ENCODE measurements at places on chromosomes 3 and 15.

GRCh38 chr15:76299786-76300185 is 11.5 kb downstream of the ETFA start:
- DNase-seq = no peak

DNA sequence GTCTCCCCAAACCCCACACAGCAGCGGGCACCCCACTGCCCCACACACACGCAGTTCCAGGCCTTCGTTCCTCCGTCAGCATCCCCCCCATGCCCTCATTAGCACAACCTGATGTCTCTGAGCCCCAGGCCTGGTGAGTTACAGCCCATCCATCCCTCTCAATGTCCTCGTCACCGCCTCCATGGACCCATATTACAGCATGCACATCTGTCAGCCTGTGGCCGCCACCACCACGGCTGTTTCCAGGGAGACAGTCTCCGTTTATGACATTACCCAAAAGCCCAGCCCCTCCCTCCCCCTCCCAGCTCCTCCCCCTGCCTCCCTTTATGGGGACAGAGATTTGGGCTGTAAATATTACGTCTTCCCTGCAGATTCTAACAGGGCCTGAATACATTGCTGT is 143.1 kb upstream of the LINGO1 start:
- no peak for DNase-seq

DNA sequence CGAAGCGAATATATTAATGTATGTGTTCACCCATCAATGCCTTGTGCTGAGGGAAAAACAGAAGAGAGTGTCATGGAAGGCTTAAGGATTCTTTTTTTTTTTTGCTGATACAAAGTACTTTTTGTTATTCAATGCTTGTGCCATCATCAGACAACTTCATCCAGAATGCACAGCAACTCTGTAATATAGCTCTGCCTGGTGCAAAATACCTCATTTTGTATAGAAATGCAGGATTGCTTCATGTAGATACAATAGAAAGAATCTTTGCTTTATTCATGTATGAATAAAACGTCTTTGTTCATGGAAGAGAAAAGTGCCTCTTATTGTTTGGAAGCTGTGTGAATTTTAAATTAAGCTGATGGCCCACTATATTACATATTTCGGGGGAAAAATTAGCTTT is 62.9 kb downstream of the SH3GL3 start:
- no peak for DNase-seq

GRCh38 chr3:197137751-197138150 is 108.1 kb upstream of the MELTF start:
- no peak for DNase-seq

- no peak for DNase-seq
Observed at GRCh38 chr3:163185721-163186350, 1689.2 kb downstream of the OTOL1 start.

GRCh38 chr3:47001731-47002170 is 22.3 kb downstream of the NBEAL2 start:
- DNase-seq = no peak

GRCh38 chr3:127426444-127427153 is 138.8 kb upstream of the PRR20G start:
- DNase-seq = no peak

GRCh38 chr3:47890126-47890827 is 87.3 kb downstream of the DHX30 start:
- DNase-seq = no peak

DNA sequence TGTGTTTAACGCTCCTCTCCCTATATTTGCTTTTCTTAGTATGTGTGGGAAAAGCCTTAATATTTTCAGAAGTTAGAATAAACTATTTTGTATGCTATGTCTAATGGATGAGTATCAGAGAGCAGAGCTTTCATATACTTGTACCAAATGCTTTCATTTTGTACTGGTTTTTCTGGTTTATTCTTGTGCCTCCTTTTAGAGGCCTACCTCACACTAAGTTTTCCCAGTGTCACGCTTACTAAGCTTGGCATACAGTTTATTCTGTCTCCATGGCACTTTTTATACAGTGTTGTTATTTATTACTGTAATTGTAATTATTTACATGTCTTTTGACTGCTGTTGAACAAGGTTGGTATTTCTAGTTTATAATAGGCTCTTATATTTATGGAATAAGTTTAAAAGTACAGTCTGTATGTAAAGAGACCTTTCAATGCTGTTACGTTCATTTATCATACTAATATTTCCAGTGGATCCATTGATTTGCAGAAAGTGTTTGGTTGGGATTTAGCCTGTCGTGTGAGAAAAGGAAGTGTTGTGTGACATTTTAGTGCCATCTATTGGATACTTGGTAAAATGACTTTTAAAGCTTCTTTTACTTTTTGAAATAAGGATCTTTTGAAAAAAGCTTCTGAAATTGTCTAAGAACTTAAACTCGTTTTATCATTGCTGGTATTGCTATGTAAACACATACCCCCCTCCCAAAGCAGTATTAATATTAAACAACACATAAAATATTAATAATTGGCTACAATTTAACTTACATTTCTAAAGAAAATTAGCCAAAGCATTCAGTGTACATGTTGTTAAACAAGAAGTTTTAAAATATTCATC is 5.2 kb upstream of the EBLN2 start:
- no peak for DNase-seq

DNA sequence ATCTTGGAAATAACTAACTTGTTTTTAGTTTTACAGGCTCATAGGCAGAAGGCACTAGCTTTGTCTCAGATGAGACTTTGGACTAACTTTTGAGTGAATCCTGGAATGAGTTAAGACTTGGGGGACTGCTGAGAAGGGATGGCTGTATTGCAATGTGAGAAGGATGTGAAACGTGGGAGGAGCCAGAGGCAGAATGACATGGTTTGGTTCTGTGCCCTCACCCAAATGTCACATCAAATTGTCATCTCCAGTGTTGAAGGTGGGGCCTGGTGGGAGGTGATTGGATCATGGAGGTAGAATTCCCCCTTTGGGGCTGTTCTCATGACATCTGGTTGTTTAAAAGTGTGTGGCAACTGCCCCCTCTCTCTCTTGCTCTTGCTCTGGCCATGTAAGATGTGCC is 28.8 kb upstream of the CCDC50 start:
- DNase-seq = no peak

- DNase-seq = no peak
Observed at GRCh38 chr3:178392511-178392926, 143.7 kb upstream of the KCNMB2 start.

DNA sequence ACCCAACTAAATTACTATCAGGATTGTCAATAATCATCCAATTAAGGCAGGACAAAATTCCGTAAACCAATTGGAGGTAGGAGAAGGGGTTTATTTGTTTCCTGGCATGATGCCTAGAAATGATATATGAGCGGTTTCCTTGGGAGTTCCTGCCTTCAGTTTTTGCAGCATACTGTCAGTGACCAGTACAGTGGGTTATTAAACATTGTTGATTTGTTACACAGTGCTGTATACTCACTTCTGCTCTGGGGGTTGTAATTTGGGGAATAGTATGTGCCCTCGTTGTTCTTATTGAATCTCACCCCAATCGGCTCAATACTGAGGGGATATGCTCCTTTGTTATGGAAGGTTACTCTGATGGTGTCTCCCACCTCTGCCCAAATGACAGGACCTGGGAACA is 22.2 kb downstream of the CP start:
- DNase-seq = no peak

GRCh38 chr15:57485869-57486268 is 105.8 kb upstream of the MYZAP start:
- no peak for DNase-seq

- DNase-seq = no peak
Observed at GRCh38 chr3:95506174-95506573, 1308.2 kb upstream of the EPHA6 start.

- no peak for DNase-seq
Observed at GRCh38 chr3:187264911-187265310, 26.6 kb downstream of the MASP1 start.

DNA sequence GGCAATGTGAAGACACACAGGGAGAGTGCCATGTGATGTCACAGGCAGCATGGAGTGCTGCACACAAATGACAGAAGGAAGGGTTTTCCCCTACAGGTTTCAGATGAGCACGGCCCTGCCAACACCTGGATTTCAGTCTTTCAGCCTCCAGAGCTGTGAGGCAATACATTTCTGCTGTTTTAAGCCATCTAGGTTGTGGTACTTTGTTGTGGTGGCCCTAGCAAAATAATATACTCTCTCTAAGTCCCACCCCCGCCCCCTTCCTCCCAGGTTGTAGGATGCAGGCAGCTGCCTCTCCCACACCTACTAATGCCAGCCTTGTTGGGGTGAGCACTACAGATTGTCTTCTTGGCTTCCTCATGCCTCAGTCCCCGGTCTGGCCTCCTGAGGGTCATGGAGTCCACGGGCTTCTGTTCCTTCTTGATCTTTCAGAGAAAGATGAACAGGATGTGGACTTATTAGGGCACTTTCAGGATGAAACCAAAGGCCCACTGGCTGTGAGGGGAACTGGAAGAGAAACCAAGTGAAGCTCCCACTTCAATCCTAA is 180.0 kb downstream of the CD47 start:
- DNase-seq = no peak

DNA sequence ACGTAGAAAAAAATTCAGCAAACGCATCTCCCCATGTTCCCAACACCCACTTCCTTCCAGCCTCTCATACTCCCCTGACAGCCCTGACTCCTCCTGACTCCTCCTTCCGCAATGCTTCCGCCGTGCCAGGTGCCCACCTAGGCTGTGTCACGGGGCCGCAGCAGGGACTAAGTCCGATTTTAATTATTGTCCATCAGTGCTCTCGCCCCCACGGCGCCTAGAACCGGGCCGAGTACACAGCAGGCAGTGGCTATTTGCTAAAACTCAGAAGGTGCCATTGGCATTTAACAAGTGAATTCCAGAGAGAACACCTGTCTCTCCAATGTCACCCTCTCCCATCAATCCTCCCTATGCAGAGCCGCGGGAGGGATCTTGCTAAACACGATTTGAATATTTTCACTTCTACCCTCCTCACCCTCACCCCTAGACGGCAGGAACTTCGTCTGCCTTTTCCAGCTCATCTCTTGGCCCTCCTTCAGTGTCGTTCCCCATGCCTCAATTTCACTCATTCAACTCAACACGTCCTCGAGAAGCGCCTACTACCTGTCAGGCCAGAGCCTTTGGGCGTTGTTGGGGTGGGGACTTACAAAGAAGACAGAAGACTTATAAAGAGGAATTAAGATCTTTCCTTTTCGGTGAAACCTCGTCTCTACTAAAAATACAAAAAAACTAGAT is 11.5 kb upstream of the SHF start:
- DNase-seq = no peak

GRCh38 chr3:160384639-160385318 is 14.2 kb downstream of the IFT80 start:
- no peak for DNase-seq

GRCh38 chr3:13507247-13507569 is 27.1 kb downstream of the HDAC11 start:
- DNase-seq = no peak

- DNase-seq = no peak
Observed at GRCh38 chr3:34056181-34056910, 257.9 kb downstream of the PDCD6IP start.

- DNase-seq = no peak
Observed at GRCh38 chr3:107796791-107797190, 274.0 kb downstream of the BBX start.

DNA sequence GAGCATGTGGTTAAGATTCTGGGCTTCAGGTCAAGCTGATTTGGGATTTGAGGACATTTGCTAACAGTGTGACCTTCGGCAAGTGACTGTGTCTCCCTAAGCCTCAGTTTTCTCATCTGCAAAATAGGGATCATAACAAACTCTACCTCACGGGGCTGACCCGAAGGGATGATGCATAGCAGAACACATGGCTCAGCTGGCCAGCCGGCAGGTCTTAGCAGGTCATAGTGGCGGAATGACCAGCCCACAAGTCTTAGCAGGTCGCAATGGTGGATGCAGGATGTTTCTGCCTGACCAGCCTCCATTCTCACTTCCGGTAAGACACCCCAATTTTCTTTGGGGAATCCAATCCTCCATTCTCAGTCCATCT is 63.3 kb downstream of the IQSEC1 start:
- no peak for DNase-seq

- no peak for DNase-seq
Observed at GRCh38 chr3:37862903-37863815, 1.5 kb downstream of the CTDSPL start.

GRCh38 chr15:24675332-24676144 is at the start of gene NPAP1:
Gene NPAP1, plus strand, starts transcription at chr15:24675775. Its CDS starts 93 bp downstream, at chr15:24675868.
- DNase-seq = no peak

- no peak for DNase-seq
Observed at GRCh38 chr15:61158504-61159407, 70.3 kb downstream of the RORA start.

Measured in caudate nucleus (tissue), 63 donors.